Psoas muscle (tissue), 8 donors: ENCODE measurements at places on chromosomes 7 and 10.
A peak's percentile ranks its signal among the peaks of the same experiment; 100 is the strongest.

DNA sequence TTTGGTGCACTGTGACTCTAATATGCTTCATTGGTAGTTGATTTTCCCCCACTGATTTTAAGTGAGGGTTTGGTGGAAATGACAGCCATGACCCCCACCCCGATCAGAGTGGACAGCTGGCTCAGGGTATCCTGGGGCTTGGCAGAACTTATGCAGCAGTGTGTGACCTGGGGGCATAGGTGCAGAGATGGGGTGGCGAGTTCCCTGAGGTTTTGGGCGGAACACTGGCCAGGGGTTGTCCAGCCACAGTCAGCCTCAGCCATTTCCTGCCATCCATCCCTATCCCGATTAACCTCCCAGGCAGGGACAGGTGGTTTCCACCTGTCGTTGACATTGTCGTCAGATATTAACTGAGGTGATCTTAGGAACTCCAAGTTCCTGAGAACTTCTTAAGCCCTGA, 155.8 kb upstream of the CHST15 start:
- no peak for DNase-seq

- no peak for DNase-seq
Measured at GRCh38 chr7:151570366-151570915, 50.7 kb upstream of the RHEB start.

GRCh38 chr10:44347609-44348400, 37.1 kb downstream of the CXCL12 start:
- no peak for DNase-seq

- peak; percentile 51 for DNase-seq
Measured at GRCh38 chr7:602341-603141, 82.9 kb upstream of the PDGFA start.

- DNase-seq = no peak
Measured at GRCh38 chr10:107847620-107848019, 683.1 kb upstream of the SORCS1 start.

DNA sequence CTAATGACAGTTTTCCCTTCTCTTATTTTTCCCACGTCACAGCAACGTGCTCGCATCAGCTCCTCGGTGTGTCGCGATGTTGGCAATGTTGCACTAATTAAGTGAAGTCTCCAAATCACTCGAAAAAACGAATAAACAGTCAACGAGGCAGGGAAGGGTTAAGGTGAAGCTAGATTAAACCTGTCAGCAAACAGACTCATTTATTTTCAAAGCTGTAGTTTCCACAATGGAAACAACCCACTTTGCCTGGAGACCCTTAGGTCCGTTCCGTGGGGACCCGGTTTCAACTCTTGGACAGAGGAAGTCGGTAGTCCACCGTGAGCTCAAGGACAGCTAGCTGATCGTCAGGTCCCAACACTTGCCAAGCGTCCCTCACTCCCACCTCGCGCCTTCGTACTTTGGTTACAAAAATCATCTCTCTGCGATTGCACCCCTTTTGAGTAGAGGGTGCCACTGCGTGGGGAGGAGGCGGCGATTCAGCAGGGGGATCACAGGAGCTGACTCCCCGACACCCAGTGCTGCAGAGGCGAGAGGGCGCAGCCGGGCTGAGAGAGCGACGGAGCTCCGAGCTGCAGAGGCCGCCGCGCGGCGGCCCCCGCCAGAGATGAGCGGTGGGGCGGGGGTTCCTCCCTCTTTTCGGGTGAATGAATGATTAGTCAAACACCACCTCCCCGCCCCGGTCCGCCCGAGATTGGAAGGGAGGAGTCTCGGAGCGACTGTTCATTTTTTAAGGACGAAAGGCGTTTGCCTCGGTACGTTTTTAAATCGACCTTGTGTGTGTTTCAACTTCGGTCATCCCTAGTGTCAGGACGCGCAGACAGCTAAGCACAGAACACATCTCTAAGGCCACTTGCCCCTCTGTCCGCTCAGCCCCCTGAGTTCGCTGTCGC, 1.3 kb upstream of the BMPER start:
- DNase-seq = peak; percentile 81

- peak; percentile 63 for DNase-seq
Measured at GRCh38 chr7:156764016-156764669, 123.6 kb downstream of the RNF32 start.

- no peak for DNase-seq
Measured at GRCh38 chr7:95910341-95910740, 138.0 kb downstream of the DYNC1I1 start.

DNA sequence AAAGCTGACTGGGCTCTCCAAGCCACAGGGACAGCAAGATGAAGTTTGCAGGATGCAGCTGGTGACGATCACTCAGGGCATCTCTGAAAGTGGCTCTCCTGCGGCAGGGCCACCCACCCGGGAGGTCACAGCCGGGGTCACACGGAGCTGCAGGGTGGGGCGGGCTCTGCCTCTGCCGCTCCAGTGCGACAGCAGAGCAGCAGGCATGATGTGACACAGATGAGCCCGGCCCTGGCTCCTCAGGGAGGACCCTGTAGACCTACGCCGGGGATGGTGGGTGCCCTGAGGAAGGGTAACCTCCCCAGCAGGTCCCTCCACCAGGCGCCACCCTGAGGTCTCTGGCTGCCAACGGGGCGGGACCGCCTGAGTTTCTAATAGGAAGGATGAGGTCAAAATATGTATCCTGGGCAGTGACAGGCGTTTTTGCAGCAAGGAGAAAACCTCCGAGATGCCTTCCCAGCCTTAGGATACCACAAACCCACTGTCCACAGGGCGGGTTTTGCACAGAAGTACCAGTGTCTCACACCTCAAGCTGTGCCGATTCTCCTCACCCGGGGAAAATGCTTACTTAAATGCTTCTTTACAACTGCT, 114.8 kb upstream of the DIP2C start:
- no peak for DNase-seq

- DNase-seq = no peak
Measured at GRCh38 chr10:112732277-112732921, 217.6 kb upstream of the TCF7L2 start.

DNA sequence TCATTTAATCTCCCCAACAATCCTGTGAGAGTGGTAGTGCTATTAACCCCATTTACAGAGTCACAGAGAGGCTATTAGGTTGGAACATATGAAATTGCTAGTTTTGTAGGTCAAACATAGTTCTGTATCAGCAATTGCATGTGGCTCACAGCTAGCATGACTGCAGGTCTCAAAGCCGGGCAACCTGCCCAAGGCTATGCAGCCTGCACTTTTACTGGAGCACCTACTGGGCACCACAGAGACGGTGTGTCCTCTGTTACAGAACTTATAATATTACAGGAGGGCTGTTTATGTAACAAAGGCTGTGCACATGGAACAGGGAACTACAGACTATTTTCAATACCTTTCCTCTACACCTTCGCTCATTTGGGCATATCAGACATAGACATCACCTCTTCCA, 355.8 kb downstream of the RPS24 start:
- no peak for DNase-seq
